ELF-1 (cell line): ENCODE measurements at places on chromosomes 13 and 19.

DNA sequence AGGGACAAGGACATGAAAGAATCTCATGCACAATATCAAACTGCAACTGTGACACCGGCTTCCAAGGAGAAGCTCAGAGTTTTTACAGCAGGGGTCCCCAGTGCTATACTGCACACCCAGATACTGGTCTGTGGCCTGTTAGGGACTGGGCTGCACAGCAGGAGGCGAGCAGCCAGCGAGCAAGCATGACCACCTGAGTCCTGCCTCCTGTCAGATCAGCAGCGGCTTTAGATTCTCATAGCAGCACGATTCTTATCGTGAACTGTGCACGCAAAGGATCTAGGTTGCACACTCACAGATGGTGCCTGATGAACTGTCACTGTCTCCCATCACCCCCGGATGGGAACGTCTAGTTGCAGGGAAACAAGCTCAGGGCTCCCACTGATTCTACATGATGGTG lies 13.1 kb upstream of the CD22 start:
- no peak for DNase-seq

DNA sequence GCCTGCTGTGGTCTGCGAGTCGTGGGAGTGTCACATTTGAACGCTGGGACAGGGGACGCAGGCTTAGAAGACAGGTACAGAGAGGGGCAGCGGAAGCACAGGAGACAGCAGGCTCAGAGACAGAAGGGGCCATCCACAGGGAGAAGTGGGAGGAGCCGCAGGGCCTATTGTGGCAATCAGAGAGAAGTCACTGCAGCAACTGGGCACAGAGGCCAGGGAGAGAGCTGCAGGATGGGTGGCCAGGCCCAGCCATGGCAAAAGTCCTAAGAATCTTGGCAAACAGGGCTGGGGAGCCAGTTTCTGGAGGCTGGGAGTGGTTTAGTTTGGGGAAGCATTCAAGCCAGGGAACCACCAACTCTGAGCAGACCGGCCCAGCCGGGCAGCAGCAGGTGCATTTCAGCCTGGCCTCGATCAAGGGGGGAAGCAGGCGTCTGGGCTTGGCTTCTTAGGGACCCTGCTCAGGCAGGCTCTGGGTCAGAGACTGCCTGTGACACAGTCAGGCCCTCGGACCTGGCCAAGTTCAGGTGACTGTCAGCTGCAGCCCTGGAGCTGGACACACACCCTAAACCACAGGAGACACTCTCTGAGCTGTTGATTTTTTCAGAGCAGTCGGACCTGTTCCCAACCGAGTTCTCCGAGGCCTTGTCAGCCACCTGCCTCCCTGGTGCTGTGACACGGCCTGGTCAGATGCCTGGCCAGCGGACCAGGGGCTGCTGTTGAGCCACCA lies 11.8 kb downstream of the SH3GL1 start:
- peak; percentile 42 for DNase-seq

- DNase-seq, result peak; percentile 37
These were observed 19.8 kb downstream of the COL4A1 start for GRCh38 chr13:110286833-110287819.

DNA sequence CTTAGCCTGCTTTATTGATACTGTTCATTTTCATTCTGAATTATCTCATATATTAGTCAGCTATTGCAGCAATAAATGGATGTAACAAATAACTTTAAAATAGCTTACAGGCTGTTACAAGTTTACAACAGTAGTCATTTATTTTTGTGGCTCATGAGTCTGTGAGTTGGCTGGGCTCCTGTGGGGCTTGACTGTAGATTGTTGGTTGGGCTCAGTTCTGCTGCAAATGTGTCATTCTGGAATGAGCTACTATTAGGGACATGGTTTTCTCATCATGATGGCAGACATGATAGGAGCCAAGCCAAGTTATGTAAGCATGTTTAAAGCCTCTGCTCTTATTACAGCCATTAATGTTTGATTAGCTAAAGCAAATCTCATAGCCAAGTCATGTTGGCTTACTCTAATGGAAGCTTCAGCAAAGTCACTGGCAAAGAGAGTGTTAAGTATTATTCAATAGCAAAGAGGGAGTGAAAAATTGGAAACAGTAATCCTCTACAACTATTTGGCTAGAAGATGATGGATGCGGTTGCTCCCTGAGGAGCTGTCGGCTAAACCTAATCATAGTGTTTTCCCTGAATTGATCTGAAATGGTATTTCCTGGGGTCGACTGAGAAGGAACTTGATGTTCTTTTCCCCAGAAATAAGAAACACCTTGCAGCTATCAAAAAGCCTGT lies 391.3 kb downstream of the TDRD3 start:
- DNase-seq, result peak; percentile 16

GRCh38 chr19:45473367-45473681 lies 5.5 kb downstream of the FOSB start:
- DNase-seq, result no peak

DNA sequence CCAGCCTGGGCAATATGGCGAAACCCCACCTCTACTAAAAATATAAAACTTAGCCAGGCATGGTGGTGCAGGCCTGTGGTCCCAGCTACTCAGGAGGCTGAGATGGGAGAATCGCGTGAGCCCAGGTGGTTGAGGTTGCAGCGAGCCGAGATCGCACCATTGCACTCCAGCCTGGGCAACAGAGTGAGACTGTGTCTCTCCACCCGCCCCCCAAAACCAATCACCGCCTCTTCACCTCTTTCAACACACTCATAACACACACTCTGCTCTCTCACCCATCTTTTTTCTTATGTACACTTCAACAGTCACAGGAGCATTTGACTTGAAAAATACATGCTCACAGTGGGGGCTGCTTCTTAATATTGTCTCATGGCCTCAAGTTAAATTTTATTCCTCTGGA lies 76.8 kb downstream of the ESD start:
- no peak for DNase-seq

GRCh38 chr19:41932259-41932719 lies 4.0 kb upstream of the ERFL start:
- DNase-seq, result peak; percentile 49

- no peak for DNase-seq
These were observed 7.8 kb upstream of the ZNF554 start for GRCh38 chr19:2811735-2812413.

DNA sequence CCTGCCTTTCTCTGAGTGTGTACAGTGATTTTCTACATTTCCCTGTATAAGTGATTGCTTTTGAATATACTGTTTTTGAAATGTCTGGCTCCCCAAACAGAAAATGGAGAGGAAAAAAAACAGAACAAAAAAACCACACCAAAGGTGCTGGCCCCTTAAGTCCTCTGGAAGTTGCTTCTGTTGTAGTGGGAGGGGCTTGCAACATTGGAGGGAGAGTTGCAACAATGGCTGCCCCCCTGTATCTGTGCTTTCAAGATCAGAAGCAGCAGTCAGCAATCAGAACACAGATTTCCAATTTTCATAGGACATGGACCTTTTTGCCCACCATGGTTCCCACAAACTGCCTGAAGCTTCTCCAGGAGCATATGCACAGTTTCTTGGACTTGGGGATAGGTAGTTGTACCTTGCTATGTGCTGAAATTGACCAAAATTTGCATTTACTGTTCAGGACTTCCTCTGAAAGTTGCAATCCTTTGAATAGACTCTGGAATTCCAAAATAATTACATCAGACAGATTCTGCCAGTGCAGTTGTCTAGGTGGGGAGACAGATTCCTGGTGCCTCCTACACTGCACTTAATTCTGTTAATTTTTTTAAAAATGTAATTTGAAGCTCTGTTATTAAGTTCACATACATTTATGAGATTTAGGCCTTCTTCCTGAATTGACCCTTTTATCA lies 13.8 kb downstream of the BIVM start:
- DNase-seq, result peak; percentile 14

DNA sequence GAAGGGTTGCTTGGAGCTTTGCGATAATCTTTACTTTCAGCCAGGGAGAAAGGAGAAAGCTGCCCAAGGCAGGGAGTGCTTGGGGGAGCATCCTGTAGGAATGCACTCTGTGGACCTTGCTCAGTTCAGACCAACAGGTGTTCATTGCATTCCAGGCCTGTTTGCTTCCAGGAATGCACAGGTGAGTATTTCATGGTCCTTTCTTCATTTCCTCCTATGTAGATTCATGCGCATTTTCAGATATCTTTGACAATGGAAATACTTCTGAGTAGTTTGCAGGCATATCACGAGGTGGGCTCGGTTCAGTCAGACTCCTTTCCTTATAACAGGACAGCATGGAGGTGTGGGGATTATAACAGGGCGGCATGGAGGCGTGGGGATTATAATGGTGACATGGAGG lies 254.8 kb downstream of the FGF9 start:
- no peak for DNase-seq

DNA sequence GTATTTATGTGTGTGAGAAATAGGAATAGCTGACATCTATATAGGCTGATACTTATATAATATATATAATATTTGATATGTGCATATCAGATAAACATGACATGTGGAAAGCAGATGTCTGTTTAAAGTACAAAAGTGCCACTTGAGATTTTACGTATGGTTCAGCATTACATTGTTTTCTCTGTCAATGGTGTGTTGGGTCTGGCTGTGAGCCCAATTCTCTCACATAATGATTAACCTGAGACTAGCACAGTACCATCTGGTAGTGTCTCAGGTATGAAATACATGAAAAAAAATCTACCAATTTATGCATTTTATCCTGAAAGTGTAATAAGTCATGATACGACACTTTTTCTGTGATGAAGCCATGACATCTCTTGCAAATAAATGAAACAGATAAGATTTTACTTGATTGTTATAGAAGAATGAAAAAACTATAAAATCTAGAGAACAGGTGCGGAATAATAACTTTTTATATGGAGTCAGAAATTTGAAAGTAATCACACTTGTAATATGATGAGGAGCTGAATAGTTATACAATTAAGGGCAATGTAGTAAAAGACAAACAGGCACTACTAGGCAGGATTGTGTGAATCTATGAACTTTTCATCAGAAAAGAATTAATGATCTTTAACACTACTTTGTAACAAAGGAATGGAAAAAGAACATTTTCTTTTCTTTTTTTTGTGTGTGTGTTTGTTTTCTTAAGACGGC lies 1405.0 kb downstream of the OLFM4 start:
- no peak for DNase-seq

DNA sequence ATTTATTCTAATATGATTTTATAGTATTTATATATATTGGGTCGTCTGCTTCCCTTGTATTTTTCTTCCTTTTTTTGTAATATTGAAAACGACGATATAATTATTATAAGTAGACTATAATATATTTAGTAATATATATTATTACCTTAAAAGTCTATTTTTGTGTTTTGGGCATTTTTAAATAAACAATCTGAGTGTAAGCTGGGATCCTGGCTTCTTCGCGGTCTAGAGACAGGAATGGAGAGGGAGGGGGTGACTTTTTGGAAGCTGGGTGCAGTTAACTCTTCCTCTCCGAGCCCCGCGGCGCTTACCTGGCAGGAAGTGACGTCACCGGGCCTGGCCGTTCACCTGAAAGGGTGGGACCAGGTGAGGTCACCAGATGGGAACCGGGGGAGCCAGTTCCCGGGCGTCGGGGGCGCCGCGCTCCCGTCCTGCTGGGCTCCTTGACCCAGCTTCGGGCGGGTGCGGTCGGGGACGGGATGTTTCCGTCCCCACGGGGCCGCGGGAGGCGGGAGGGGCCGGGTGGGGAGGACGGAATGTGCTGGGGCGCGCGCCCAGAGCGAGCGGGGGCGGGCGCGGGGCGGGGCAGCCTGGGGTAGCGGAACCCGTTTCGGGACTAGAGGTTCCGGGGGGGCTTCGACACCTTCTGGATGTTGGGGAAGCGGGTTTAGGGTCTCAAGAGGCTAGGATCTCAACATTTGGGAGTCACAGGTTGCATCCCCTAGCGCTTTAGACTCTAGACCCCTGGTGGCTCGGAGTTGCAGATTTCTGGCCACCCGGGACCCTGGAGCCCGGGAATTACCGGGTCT lies 2.8 kb downstream of the ZFP36 start:
- peak; percentile 87 for DNase-seq

- DNase-seq, result peak; percentile 33
These were observed 53.7 kb downstream of the RASA3 start for GRCh38 chr13:114078461-114079451.

- DNase-seq, result no peak
These were observed 326.8 kb upstream of the KLF12 start for GRCh38 chr13:74461011-74461410.

DNA sequence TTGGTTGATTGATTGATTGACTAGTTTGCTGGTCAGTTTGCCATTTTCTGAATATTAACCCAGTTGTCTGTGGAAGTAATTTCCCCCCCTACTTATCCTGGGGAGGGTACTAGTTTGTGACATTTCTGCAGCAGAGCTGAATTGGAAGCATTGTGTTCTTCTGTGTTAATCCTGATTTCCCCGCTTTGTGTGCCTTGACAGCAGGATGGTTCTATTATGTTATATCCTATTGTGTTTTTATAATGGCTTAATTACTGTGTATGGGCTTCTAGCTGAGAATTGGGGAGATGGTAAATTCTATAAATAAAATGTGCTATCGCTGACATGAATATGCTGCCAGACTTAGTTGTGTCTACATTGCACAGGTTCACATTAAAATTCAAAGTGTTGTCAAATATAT lies 499.7 kb downstream of the COG6 start:
- DNase-seq, result no peak

DNA sequence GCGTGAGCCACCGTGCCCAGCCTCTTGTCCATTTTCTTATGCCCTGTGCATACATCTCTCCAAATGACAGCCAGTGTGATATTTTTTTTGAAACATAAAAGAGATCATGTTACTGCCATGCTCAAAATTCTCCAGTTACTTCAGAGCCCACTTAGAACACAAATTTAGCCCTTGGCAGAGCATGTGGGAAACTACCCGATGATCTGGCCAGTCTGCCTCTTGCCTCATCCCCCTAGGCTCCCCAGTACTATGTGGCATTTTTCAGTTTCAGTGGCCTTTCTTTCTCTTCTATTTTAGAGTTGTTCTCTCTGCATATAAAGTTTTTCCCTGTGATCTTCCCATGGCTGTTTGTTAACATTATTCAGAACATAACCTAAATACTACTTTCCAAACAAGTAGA lies 323.0 kb downstream of the GPC5 start:
- no peak for DNase-seq

GRCh38 chr19:51196181-51196580 lies 28.7 kb upstream of the CD33 start:
- no peak for DNase-seq

GRCh38 chr13:79457390-79457789 lies 23.6 kb upstream of the NDFIP2 start:
- DNase-seq, result no peak

DNA sequence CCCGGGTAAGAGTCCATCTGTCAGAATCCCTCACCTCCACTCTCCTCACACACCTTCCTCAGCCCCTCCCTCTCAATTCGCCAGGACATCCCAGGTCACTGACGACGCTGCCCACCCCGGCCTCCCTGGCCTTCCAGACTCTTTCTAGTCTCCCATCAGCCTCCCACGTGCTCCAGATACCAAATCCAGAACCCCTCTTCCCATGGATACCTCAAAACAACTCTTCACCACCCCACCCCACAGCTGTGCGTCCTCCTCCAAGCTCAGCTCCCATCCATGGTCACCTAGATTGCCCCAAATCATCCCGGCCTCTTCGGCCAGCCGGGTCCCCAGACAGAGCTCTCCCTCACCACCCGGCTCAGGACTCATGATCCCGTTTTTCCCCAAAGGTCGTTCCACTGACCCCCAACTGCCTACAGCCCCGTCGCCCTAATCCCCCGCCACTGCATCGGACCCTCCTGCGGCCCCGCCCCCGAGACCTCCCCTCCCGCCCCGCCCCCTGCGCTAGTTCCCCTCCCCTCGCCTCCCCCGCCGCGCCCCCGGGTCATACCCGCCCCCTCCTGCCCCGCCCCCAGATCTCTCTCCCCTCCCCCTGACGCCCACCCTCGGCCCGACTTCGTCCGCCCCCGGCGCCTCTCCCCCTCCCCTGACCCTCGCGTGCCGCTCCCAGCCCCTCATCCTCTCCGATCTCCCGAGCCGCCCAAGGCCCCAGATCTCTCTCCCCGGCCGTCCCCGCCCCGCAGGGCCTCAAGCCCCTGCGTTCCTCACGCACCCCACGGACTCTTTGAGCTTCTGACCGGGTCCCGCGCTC lies 546 bp downstream of the UBXN6 start:
- no peak for DNase-seq
